AG09319 (cell line): ENCODE measurements at places on chromosomes 12 and 14.

DNA sequence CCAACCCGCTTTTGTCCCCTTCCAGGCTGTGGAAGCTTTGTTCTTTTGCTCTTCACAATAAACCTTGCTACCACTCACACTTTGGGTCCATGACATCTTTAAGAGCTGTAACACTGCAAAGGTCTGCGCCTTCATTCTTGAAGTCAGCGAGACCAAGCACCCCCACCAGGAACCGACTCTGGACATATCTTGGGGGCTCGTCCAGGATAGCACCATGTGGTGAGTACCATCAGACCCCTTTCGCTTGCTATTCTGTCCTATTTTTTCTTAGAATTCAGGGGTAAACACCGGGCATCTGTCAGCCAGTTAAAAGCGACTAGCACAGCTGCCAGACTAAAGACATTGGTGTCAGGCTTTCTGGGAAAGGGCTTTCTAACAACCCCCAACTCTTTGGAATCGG, 137.6 kb upstream of the PPFIA2 start:
- DNase-seq, result no peak

DNA sequence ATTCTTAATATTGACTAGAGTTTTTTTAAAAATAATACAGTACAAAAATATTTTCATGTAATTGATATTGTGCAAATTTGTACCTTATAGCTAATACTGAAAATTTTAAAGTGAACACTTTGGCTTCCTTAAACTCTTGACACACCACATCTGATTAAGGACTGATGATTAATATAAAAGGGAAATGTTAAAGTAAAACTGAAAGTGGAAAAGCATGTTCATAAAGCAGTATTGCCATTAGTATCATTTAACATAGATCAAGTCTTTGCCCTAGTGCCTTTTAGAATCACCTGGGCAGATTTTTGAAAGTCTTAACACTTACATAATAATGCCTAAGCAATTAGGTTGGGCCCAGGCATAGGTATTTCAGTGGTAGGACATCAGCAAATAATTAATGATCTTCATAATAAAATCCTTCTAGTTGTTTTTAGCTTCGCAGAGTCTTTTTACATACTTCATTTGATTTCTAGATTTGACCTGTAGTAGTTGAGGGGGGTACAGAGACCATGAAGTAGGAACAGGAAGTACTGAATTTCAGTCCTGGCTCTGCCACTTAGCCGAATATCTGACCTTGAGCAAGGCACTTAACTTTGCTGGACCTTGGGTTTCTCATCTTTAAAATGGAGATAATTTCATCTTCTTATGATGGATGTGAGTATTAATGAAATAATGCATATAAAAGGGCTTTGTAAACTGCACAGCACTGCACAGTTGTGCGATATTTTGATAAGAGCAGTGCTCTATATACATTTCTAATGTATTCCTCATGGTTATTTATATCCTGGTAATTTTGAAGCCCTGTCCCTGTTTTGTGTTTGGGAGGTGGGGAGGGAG, 43.7 kb downstream of the MARK3 start:
- DNase-seq, result no peak

GRCh38 chr14:26448181-26448855, 149.5 kb downstream of the NOVA1 start:
- DNase-seq, result no peak

DNA sequence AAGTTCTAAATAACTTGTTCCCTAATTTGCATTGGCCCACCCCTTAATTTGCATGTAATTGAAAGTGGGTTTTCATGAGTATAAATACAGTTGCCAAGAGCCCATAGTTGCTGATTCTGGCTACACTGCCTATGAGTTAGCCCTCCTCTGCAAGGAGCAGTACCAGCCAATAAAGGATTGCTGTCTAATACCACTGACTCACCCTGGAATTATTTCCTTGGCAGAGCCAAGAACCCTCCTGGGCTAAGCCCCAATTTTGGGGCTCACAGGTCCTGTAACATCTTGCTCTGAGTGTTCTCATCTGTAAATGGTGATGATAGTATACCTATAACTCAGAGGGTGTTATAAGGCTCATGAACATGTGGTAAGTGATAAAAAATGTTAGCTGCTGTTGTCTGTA, 6.8 kb downstream of the TTC8 start:
- DNase-seq, result no peak

- DNase-seq, result no peak
These were observed 57.2 kb upstream of the ATP2A2 start for GRCh38 chr12:110223777-110224378.
